Dermis microvascular lymphatic vessel endothelial cell (primary cell): ENCODE measurements at places on chromosomes 2 and 18.
A peak's percentile ranks its signal among the peaks of the same experiment; 100 is the strongest.

- DNase-seq = no peak
Observed at GRCh38 chr18:49177812-49178211, 227.0 kb upstream of the SMAD7 start.

DNA sequence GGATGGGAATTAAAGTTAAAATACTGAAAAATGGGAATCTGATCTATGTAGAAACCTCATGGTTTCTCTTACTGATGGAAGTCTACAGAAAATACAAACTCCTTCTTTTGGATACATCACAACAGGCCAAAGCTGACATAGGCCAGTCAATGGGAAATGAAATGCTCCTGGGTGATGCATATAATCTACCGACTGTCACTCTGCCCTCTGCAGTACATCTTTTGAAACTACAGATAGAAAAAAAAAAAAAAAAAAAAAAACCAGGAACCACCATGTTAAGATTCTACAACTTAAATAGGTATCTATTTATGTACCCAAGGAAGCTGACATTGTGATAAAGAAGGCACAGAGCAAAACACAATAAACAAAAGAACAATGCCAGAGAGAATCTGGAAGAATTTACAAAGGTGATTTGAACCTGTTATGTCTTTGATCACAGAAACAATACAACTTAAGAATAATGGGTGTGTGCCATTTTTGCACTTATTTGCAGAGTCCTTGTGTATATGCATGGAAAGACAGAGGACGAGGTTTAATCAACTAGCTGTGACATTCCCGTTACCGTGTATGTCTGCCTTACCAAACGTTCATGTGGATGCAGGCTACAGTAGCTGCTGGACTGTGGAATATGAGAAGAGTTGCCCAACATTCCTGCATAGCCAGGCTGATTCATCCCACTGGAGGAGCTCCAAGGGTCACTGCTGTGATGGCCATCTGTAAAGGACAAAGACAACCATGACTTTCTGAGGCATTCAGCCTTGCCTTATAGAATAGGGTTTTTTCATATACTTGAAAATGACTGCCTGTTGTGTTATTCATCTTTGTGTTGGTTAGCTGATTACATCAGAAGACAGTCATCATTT is 312.7 kb downstream of the TCF4 start:
- no peak for DNase-seq

GRCh38 chr2:56167616-56168562 is 15.9 kb upstream of the CCDC85A start:
- no peak for DNase-seq

DNA sequence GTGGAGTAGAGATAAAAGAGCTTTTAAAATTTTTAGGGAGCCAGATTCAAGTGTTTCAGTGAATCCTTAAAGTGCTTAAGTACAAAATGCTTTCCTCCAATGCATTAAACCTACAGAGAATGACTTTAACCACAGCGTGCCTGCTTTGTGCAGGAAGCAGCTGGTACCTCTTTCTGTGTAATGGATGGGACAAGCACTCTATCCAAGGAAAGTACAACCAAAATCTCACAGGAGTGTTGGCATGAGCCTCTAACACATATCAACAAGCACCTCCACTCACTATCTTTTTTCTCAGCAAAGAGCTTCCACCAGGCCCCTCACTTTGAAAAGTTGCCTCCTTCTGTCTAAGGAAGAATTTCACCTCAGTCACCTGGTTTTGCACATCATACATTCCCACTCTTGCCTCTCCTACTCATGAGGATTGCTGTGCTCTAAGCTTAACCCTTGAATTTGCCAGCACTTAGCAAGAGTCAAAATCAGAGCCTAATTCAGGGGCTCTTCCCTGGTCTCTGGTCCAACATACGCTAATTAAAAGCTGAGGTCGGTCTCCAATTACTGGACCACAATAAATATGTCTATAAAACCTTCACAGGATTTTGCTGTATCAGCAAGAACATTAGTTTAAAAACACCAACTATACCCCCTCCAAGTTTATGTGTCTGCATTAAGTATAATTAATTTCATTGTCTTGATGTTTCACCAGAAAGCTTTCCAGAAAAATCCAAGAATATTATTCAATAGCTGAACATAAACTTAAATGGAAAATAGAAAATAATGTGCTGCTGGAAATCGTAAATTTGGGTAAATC is 68.9 kb downstream of the ZNF521 start:
- DNase-seq = no peak

GRCh38 chr2:229955663-229956062 is 33.4 kb downstream of the FBXO36 start:
- DNase-seq = no peak

- no peak for DNase-seq
Observed at GRCh38 chr2:206464597-206464996, 21.3 kb downstream of the ADAM23 start.

- DNase-seq = no peak
Observed at GRCh38 chr2:12764849-12765605, 48.3 kb downstream of the TRIB2 start.

- DNase-seq = no peak
Observed at GRCh38 chr2:8851811-8852560, 14.6 kb upstream of the KIDINS220 start.

- no peak for DNase-seq
Observed at GRCh38 chr18:74540652-74541421, 6.5 kb downstream of the CNDP1 start.

DNA sequence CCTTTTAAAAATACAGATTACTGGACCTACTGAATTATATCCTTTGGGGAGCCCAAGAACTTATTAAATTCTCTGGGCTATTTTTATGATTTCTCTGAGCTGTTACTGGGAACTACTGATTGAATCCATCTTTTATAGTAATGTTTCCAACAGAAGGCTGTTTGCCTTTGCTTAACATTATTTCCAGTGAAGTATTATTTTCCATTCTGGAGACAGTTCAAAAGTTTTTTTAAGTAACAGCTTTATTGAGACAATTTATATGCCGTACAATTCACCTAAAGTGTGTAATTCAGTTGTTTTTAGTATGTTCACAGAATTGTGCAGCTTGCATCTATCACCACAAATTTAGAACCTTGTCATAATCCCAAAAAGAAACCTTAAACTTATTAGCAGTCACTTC is 100.6 kb downstream of the BABAM2 start:
- DNase-seq = no peak

GRCh38 chr2:148165975-148166374 is 145.1 kb downstream of the MBD5 start:
- no peak for DNase-seq

GRCh38 chr2:172096626-172097547 is 5.8 kb downstream of the DLX2 start:
- no peak for DNase-seq

GRCh38 chr2:223048519-223048918 is 3.5 kb upstream of the KCNE4 start:
- no peak for DNase-seq

DNA sequence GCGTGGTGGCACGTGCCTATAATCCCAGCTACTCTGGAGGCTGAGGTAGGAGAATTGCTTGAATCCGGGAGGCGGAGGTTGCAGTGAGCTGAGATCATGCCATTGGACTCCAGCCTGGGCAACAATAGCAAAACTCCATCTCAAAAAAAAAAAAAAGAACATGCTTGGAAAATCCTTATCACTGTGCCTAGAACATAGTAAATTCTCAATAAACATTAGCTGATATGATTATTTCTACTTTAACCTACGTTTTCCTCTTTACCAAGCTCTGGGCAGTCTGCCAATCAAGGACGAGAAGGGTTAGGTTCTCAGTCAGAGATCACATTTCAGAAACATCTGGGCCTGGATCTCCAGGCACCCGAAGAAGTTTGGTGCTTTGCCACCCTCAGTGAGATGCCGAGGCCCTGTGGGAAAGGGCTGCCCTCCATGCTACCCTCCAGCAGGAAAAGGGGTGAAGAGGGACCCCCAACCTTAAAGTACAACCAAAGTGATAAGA is 107.7 kb downstream of the BCL11A start:
- DNase-seq = no peak

- DNase-seq = no peak
Observed at GRCh38 chr2:3617198-3617890, 22.4 kb downstream of the COLEC11 start.

DNA sequence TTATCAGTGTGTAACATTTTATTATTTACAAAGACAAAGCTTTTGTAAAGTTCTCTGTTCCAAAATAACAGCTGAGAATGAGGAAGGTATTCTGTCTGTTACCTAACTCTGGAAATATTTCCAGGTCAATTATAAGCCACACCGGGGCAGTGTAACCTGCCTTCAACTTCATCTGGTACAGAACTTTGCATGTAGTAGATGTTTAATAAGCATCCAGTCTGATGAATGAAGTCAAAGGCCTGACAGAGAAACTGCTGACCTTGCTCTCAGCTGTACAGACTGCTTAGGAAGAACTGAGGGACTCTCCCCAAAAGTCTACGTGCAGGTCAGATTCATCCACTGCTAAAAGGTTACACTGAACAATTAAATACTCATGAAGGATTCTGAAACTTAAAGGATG is 43.3 kb downstream of the WDFY1 start:
- DNase-seq = peak; percentile 37

GRCh38 chr2:211741966-211742365 is 796.6 kb downstream of the ERBB4 start:
- no peak for DNase-seq

GRCh38 chr2:129176375-129176774 is 803.1 kb upstream of the RAB6C start:
- DNase-seq = no peak

GRCh38 chr2:238650536-238650935 is 197.3 kb upstream of the TWIST2 start:
- no peak for DNase-seq

GRCh38 chr2:74576211-74576862 is 21.8 kb downstream of the DOK1 start:
- DNase-seq = no peak

- no peak for DNase-seq
Observed at GRCh38 chr2:11858883-11859282, 112.5 kb downstream of the LPIN1 start.

DNA sequence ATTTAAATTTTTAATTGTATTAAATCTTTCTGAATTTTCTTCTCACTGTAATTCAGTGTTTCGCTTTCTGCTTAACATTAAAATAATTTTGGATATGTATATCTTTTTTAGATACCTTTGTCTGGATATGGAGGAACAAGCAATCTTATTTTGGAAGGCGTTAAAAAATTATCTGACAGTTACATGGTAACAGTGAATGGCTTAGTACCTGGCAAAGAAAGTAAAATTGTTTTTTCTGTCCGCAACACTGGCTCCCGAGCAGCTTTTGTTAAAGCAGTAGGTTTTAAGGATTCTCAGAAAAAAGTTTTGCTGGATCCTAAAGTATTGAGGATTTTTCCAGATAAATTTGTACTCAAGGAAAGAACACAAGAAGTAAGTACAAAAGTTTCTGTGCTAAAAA is 95.7 kb downstream of the CEP192 start:
- DNase-seq = no peak

GRCh38 chr2:171316220-171316619 is 117.6 kb downstream of the METTL8 start:
- peak; percentile 90 for DNase-seq

GRCh38 chr2:133123904-133124303 is 444.4 kb downstream of the NCKAP5 start:
- DNase-seq = no peak

DNA sequence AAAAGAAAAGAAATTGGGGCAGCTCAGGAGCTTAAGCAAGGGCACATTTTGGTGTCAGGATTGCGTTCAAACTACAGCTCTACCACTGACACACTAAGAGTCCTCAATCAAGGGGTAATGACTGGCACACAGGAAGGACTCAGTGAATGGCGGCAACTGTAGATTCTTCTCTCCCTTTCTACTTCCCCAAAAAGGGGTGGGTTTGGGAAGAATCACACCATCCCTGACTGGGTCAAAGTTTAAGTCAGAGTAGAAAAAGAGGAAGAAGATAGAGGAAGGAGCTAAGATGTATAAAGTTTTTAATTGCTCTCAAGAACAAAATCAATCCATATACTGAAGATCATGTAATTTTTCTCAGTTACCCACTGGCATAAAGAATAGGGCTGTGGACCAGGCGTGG is 2.6 kb downstream of the NLRC4 start:
- no peak for DNase-seq

GRCh38 chr2:216909541-216910210 is 49.8 kb upstream of the TNP1 start:
- DNase-seq = no peak

DNA sequence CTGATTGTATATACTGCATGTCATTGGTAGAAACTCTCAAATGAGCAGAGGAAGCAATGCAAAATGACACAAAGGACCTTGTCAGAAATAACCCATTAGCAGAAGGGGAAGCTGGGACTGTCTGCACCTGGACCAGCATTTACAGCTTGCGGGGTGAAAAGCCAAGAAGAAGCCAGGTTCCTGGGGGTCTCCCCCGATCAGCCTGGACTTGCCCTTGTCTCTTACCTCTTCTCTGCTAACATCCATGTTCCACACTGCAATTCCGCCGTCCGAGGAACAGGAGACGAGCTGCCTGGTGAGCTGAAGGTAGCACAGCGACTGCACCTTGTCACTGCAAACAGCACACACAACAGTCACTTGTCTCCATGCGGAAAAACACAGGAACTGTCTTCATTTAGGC is 51.1 kb downstream of the WDFY1 start:
- no peak for DNase-seq

DNA sequence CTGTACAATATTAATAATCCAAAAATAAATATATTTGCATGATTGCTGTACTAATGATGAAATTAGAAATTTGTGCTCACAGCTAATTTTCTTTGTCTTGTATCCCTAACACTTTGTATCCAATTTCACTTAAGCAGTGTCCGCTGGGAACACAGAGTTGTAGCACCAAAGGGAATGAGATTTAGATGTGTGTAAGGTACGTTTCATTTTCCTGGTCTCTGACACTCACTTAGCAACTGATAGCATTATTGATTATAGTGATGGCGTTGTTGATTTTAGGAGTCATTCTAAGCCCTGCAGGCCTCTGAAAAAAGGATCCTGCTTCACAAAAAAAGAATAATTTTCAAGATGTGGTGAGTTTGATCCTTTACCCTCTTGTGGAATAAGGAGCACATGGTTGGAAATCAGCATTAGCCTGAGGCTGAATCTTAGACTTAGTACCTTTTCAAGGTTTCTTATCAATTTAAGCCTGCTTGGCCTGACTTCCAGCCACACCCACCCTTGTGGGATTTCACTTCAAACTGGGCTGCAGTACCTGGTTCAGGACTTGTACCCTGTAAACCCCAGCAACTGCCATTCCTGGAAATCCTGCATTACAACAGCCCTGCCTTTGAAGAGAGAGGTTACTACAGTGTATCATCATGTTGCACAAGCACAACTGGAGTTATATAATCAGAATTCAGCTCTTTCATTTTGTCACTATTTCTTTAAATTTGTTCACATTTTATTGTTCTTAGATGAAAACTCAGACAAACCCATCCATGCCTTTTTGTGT is 116.2 kb downstream of the RND3 start:
- DNase-seq = no peak
